ENCODE measurements at places on chromosomes 1 and 21. TPM values are rescaled to one million over a fixed set of nuclear protein-coding genes. Genes with fewer than 3 reads are reported as not detected.
A peak's percentile ranks its signal among the peaks of the same experiment; 100 is the strongest.

DNA sequence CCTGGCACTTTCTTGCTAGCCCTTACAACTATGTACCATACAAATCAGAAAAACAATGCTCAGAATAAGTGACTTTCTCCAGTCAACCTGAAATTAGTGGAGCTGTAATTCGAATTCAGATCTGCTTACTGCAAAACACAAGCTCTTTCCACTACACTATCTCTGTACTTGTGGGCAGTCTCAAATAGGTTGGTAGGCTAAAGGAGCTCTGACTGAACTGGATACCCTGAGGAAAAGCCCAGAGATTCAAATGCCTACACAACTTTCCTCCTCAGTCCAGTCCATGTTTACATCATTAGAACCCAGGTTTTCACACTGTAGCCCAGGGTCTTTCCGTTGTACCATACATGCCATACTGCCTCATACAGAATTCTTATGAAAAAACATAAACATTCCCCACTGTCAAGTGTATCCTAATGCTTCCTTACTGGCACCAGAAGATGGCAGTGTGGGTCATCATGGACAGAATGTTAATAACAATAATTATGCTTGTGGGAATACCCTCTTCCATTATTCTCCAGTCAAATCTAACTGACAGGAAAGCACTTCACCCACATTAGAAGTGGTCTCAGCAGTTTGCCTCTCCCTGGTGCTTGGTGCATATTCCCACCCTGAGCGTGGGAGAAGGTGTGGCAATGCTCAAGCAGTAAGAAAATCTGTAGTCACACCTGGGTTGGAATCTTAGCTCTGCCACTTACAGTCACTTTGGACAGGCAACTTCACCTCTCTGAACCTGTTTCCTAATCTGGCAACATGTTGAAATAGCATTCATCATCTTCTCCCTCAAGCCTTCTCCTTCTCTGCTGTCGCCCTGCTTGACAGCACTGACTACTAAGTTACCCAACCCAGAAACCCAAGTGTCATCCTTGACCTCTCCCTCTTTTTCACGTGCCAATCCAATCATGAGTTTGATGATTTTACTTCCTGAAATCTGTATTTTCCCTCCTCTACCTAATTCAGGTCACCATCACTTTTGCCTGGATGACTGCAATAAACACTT, 14.4 kb upstream of the ZFYVE9 start:
- DNase-seq, result no peak

DNA sequence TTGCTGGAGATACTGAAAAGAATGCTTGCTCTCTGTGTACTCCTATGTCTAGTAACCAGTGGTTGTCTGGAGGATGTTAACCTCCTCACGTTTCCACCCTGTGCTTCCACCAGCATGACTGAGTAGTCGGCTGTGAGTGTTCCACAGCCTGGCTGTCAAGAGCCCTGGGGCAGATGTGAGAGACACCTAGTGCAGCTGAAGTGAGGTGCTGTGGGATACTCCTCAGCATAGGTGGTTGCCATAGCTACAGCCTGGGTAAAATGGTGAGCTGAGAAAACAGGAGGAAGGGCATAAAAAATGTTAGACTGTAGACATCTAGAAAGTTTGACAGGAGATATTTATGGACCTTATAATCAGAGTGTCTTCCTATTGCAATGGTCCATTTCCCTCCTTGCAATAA, 15.8 kb downstream of the IVL start:
- no peak for DNase-seq

DNA sequence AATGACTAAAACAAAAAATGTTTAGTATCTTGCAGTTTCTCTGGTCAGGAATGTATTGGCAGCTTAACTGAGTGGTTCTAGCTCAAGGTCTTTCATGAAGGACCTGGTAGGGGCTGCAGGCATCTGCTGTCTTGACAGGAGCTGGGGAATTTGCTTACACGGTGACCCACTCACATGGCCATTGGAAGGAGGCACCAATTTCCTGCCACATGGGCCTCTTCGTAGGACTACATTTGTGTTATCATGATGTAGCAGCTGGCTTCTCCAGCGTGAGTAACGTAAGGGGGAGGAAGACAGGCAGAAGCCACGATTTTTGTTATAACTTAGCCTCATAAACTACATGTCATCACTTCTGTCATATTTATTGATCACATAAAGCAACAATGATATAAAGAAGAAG, 376.3 kb downstream of the AMY1C start:
- DNase-seq, result no peak

GRCh38 chr1:76330991-76331603, 256.6 kb downstream of the ST6GALNAC3 start:
- DNase-seq, result peak; percentile 12

GRCh38 chr1:160838888-160839287, 23.8 kb downstream of the CD244 start:
- no peak for DNase-seq

- no peak for DNase-seq
Observed at GRCh38 chr1:110185181-110185580, 24.9 kb upstream of the KCNC4 start.

DNA sequence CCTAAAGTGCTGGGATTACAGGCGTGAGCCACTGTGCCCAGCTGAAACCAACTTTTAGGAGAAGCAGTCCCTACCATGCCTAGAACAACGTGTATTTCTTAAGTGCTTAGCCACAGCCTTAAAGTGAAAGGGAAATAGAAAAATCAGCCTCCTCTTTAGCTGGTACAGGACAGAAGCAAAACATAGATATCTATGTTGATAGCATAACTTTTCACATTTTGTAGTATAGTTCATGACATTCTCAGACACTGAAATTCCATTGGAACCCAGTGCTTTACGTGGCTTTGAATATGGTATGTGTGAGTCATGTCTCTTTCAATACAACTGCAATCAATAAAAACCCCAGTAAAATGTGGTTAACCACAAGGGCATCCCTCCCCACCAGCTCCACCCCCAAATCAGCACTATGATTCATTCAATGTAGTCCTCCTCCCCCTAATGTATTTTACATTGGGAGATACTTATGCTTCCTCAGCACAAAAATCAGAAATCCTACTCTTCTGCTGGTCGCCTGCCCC, 32.1 kb downstream of the TGFB2 start:
- DNase-seq, result no peak

DNA sequence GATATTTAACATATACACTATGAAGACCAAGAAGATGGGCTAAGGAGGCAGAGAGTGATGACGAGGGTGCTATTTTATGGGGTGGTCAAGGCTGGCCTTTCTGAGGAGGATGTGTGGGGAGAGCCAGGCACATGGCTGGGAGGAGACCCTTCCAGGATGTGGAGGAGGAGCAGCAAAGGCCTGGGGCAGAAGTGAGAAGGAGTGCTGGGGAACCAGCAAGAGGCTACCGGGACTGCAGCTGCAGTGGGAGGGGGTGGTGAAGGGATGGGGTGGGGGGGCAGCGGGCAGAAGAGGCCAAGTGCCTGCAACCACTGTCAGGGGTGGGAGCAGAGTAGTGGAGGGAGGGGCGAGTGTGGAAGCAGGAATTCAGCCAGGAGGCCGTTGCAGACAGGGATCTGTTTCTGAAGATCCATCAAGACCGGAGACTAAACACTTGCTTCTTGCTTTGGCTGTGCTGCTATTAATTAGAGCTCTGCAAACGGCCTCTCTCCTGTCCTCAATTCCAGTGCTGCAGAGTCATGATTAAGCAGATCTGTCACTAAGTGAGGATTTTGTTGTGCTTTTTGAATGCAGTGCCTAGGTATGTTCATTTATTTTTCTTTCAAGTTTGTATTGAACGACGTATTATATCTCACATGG, 89.9 kb downstream of the IER5 start:
- no peak for DNase-seq

KIAA0040 gene
- total RNA-seq, result 0.41 TPM

LAMB3 gene
- 0.82 TPM for total RNA-seq

OXCT2 gene
- total RNA-seq, result 0.82 TPM

HSD3B2 gene
- total RNA-seq, result not detected

A3GALT2 gene
- total RNA-seq, result not detected
